ENCODE measurements at places on chromosomes 12 and 14.
A peak's percentile ranks its signal among the peaks of the same experiment; 100 is the strongest.

DNA sequence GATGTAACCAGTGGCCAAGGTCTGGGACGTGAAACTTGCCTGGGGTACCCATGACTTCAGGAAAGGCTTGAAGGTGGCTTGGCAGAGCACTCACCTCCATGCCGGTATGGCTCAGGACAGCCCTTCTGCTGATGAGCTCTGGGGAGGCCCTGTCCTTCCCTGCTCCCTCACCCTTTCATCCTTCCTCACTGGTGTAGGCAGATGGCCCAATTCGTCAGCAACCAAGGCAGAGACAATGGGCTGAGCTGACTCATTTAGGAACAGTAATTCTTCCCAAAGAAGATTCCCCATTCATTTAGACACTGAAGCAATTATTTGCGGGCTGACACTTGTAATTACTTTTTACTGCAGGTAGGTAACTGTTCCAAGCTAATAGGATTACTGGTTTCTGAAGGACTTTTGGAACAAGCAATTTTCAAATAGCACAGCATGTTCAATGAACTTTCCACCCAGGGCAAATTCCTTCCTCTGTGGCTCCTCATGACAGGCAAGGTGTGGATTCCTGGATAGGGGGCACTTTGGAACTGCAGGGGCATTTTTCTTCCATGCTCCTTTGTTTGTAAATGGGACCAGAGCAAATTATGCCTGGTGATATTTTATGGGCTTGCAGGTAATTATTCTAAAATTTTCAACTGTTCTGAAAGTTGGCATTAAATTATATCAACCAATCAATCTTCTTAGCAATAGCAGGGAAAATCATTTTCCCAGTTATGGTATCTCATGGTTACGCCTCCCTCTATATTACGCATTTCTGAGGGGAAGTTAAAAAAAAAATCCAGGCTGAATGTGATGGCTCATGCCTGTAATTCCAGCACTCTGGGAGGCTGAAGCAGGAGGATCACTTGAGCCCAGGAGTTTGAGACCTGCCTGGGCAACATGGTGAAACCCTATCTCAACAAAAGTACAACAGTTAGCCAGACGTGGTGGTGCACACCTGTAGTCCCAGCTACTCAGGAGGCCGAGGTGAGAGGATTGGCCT lies 24.1 kb upstream of the NRDE2 start:
- no peak for DNase-seq

DNA sequence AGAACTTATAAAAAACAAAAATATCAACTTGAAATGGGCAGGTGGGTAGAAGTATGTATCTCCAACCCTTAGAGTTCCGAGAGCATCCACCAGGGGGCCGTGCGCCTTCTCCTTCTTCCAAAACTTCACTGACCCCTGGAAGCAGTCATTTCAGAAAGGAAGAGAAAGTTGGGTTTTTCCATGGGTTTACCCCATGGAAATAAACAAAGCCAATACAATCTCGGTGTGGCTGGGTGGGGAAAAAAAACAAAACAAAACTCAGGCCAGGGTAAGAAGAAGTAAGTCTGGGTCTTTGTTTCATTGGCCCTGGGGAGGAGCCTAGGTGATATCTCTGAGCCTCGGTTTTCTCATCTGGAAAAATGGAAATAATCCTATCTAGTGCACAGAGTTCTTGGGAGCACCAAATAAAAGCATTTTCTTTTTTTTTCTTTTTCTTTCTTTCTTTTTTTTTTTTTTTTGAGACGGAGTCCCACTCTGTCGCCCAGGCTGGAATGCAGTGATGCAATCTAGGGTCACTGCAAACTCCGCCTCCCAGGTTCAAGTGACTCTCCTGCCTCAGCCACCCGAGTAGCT lies 33.6 kb upstream of the HNF1A start:
- DNase-seq: peak; percentile 56

- DNase-seq: peak; percentile 96
Measured at GRCh38 chr12:2877047-2877952, at the start of the genes FOXM1 and RHNO1. Gene FOXM1, minus strand, starts transcription at chr12:2877174. Its CDS starts 2,696 bp downstream, at chr12:2874478. Gene RHNO1, plus strand, starts transcription at chr12:2877223. Its CDS starts 8,144 bp downstream, at chr12:2885367.

- no peak for DNase-seq
Measured at GRCh38 chr12:119624966-119625365, 31.4 kb downstream of the TMEM233 start.

DNA sequence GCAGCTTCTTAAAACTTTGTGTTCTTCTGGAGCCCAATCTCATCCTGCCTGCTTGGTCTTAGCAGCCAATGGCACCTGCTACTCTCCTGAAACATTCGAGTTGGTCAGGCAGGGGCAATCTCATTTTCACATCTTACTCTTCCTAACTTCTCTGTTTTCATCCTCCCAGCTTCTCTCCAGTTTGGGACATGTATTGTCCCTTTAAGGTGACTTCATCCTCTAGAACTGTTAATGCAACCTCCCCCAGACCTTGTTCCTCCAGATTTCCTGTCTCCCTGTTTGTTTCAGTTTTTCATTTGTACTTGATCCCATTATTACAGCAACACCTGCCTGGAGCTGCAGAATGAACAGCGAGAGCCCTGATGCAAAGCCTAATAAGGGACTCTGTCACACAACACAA lies 31.3 kb downstream of the SERPINA11 start:
- no peak for DNase-seq

DNA sequence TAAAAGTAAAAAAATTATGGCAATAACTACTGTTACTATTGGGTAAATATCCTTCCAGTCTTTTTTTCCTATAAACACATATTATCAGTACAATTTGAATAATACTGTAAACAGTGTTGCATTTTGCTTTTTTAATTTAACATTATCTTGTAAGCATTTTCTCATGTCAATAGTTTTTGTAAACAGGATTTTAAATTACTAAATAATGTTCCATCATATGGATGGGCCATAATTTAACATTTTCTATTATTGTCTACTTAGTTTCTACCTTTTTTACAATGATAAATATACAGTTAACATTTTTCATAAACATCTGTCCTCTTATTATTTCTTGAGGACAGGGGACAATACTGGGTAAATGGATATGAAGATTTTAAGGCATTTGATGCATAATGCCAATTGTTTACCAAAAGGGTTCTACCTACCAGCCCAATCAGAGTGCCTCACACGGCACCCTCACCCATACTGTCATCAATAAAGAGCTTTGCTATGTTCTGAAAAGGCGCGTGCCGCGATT lies 759 bp upstream of the ACVR1B start:
- no peak for DNase-seq

All from kidney (tissue), 22 donors.